ENCODE measurements at places on chromosomes 13 and 19.

- no peak for DNase-seq
Observed at GRCh38 chr13:109586509-109587346, 199.7 kb downstream of the IRS2 start.

GRCh38 chr13:77696006-77696878, 1.2 kb upstream of the SLAIN1 start:
- DNase-seq, result peak; percentile 67

- no peak for DNase-seq
Observed at GRCh38 chr13:93963266-93964145, 516.0 kb downstream of the DCT start.

- no peak for DNase-seq
Observed at GRCh38 chr19:18477974-18478373, 40.0 kb upstream of the ISYNA1 start.

- no peak for DNase-seq
Observed at GRCh38 chr19:55304279-55304978, 20.6 kb downstream of the BRSK1 start.

- no peak for DNase-seq
Observed at GRCh38 chr13:99740251-99740979, 231.2 kb downstream of the ZIC5 start.

DNA sequence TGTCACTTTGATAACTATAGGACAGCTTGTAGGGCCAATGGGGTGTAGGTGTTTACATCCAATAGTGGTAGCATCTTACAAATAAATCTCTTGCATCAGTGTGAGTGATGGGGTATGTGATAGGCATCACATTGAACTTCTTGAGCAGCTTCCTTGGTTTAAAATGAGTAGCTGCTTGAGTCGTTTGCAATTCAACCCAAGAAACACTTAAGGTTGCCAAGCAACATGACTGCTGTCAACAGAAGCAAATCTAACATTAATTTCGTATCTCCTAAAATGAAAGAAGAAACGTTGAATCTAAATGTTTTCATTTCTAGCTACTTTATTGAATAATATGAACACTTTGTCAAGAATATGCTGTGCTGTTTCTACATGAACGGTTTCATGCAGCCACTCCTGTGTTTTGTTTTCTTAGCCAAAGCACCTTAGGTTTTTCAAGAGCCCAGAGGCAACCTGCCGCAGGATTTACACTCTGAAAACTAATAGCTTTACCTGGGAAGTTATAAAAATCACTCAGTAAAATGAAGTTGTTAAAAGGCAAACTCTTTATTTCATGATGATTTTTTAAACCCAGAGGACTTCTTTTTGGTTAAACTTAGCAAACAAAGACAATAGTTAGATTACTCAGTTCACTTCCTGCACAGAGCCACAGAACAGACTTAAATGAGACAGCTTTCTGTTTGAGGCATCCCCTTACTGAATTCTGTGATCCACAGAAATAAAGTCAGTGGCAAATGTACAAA, 305.2 kb downstream of the MTUS2 start:
- DNase-seq, result no peak

DNA sequence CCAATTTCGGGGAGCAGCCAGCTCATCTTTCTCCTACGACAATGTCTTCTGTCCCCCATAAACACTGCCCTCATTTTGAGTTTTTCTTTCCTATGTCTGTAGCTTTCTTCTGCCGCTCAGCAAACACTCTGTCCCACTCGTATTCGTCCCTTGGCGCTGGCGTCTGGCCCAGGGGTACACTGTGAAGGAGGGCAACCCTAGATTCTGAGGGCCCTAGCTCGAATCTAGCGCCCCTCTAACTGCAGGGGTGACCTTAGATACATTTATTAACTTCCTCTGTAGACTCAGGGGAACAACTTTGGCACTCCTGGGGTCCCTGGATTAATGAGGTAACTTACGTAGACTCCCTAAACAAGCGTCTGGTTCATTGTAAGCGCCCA, 677 bp upstream of the LRCH1 start:
- no peak for DNase-seq

DNA sequence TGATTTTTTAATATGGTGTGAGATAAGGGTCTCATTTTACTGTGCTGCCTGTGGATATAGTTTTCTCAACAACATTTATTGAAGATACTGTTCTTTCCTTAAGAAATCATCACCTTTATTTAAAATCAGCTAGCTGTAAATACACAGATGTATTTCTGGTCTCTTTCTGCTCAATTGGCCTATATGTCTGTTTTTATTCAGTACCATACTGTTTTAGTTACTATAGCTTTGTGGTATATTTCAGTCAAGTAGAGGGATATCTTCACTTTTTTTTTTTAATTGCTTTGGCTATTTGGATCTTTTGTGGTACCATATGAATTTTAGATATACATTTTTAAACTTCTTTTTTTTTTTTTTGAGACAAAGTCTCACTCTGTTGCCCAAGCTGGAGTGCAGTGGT, 16.7 kb upstream of the ZNF714 start:
- no peak for DNase-seq

DNA sequence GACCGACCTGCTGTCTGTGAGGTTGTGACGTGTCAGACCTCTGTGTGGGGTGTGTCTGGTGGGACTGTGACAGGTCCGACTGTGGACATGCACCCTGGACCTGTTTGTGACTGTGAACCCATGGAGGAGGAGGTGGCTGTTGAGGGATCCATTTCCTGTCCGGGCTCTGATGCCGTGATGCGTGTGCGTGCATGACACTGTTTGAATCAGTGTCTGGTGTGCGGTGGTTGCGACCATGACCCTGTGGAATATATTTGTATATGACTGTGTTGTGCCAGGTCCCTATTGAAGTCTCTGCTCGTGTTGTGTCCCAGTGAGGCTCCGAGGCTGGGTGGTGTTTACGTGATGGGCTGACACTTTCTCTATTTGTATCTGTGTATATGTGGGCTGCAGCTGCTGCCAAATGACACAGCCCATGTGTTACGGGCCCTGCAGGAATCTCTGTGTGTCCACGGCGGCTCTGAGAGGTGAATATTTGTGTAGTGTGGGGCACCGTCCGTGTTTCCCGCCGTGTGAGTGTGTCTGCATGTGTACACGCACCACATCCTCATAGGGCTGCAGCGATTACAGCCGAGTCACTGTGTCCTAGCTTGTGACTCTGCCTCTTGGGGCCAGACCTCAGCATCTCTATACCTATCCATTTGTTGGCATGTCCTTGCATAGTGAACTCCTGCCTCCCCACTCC, 18.3 kb downstream of the CCDC97 start:
- DNase-seq, result no peak

DNA sequence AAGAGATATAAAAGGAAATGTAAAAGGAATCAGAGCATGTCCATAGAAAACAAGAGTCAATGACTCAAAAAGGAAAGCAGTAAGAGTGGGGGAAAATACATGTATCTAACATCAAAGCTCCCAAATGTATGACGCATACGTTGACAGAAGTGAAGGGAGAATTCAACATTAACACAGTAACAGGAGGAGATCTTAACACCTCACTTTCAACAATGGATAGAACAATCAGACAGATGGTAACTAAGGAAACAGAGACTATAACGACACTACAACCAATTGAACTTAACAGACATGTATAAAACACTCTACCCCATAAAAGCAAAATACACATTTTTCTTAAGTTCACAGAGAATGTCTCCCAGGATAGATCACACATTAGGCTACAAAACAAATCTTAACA, 774.8 kb upstream of the ARGLU1 start:
- DNase-seq, result no peak

- DNase-seq, result no peak
Observed at GRCh38 chr13:75723901-75724300, 87.8 kb downstream of the LMO7 start.

- DNase-seq, result no peak
Observed at GRCh38 chr19:38478273-38478971, 44.9 kb downstream of the RYR1 start.

DNA sequence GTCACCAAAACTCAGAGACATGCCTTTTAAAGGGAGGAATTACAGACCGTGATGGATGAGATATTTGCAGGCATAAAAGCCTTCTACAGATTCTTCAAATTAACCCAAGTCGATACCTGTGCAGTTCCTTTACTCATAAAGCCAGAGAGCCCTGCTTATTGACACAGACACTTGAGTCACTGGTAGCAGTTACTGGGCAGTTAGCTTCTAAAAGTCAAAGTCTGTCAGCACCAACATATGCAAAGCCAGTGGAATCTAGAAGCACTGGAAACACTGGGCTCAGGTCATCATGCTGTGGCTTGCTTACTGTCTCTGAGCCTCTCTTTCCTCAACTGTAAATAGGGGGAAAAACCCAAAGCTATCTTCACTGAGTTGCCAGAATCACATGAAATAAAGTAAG, 25.7 kb upstream of the LRCH1 start:
- DNase-seq, result no peak
